ENCODE measurements at places on chromosomes 3 and 15.
A peak's percentile ranks its signal among the peaks of the same experiment; 100 is the strongest.

DNA sequence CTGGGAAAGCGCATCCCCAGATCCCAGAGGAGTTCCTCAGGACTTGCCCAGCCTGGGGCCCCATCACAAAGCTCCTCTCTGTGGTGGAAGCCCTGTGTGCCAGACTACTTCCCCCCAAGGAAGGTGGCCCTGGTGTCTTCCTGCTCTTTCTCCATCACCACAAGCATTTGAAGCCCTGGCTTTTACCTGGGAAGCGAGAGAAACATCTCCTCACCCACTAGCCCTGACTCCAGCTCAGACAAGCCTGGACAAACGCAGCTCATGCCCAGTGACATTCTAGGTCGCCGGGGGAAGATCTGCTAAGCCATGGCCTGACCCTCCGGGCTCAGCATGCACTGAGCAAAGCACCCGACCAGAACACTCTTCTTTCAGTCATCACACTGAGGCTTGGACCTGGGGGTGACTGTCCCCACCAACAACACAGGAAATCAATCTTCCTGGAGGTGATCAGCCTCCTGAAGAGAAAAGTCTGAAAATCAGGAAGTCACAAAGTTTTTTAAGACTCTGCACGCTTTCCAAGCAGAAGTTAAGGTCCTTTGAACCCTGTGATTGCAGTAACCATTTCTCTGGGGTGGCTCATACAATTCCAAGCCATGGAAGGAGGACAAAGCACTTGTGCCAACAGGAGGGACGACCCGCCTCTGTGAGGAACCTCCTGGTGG is 40.8 kb downstream of the KLHL25 start:
- no peak for DNase-seq

GRCh38 chr3:85090495-85090894 is 131.7 kb downstream of the CADM2 start:
- peak; percentile 5 for DNase-seq

DNA sequence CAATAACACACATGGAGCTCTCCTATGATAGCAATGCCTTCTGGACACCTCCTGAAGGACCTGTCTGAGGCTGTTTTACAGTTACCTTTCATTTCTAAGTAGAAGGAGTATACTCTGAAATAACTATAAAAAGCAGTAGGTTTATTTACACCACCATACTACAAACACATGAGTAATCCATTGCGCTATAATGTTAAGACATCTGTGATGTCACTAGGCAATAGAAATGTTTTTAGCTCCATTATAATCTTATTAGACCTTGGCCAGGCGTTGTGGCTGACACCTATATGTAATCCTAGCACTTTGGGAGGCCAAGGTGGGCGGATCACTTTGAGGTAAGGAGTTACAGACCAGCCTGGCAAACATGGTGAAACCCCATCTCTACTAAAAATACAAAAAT is 24.7 kb downstream of the PXK start:
- DNase-seq: no peak

- DNase-seq: no peak
Observed at GRCh38 chr3:172065527-172065926, 26.1 kb downstream of the FNDC3B start.

GRCh38 chr3:62562596-62562995 is 189.2 kb upstream of the FEZF2 start:
- no peak for DNase-seq

DNA sequence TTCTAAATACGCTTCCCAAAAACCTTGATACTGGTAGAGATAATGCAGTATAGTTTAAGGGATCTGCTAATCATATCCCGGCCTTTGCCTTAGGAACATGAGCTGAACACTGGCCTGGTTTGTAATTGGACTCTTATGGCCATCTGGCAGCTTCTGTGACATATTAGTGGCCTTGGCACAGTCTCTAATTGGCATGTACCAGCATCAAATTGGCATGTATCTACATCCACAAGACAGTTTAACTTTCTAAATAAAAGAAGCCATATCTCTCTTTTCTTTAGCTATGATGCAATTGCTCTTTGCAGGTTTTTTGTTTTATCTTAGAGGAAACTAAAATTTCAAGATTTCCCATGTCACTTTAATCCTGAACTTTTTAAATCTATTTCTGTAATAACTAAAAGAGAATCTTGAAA is 44.6 kb upstream of the FILIP1L start:
- no peak for DNase-seq

DNA sequence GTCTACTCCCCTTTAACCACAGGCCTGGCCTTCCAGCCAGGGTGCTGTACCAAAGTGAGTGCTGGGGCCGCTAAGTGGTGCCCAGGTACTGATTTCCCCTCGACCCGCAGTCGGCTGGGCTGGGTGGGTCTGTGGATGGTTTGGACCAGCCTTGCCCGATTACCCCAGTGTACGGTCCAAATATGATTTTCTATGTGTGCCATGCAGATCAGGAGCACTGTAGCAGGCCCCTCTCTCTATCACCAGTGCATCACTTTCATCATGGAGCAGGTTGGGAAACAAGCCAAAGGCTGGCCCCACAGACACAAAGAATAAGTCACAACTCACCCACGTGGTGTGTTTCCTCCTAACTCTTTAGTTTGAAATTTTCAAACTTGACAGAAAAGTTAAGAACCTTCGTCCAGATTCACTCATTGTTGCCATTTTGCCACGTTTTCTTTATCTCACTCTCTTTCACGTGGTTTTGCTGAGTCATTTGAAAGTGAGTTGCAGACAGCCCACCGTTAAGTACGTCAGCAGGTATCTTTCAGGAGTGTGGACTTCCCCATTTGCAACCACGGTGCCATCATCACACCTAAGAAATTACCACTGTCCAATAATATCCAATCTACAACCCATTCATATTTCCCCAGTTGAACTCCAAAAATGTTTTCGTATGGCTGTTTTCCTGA is 37.0 kb downstream of the ZNF710 start:
- no peak for DNase-seq

GRCh38 chr3:161267646-161268045 is 46.5 kb downstream of the NMD3 start:
- no peak for DNase-seq

DNA sequence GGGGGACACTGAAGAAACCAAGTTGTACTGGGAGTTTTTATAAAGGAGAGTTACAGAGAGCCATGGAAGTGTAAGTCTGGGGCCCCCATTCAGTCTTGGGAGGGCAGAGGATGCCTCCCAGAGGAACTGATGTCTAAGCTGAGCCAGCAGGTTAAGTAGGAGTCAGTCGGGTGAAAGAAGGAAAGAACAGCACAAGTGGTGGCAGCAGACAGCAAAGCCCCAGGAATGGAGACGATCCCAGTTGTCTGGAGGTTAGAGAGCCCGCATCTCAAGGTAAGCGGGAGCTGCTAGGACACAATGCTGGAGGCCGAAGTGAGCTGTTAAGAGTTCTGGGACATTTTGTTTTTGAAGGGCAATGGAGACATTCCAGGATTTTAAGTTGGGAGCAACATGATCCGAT is 88.8 kb downstream of the TAMM41 start:
- DNase-seq: no peak

GRCh38 chr15:85475317-85475701 is 94.9 kb downstream of the AKAP13 start:
- DNase-seq: no peak

DNA sequence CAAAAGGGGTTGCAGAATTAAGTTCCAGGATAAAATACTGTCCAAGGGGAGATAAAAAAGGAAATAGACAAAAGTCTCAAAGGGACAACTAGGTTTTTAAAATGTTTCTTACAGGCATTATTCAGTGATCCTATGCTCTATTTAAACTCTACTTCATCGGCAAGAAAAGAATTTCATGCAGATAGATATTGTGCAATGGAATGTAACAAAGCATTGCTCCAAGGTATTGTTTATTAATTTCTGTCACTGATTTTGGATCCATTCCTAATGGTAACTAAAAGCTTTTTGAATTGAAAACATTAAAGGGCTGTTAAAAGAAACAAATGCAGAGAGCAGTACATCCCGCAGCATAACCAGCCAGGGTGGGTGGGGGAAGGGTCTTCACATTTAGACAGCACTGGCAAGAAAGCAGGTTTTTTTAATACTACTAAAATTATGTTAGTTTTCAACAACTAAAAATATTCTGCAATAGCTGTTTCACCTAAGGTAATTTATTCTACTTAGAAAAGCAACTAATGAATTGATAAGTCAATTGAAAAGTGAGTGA is 82.9 kb downstream of the THBS1 start:
- DNase-seq: no peak

- DNase-seq: peak; percentile 66
Observed at GRCh38 chr15:34795267-34796081, at the start of gene ACTC1. Gene ACTC1, minus strand, starts transcription at chr15:34795549. Its CDS starts 741 bp downstream, at chr15:34794808.

DNA sequence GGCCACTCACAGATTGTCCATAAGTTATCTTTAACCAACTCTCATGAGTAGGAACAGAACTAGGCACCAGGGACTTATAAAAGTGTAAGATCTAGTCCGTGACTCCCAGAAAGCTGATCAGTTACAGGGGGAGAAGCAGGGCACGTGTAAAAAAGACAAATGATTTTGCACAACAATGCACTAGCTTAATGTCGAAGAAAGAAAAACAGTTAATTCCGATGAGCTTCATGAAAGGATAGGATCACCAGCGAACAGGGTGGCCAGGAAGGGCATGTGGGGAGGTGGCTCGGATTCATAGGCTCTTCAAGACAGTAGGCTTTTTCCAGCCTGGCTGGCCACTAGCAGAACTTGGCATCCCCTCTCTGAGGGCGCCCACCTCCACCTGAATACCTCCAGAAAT is 90.0 kb downstream of the IL5RA start:
- no peak for DNase-seq

DNA sequence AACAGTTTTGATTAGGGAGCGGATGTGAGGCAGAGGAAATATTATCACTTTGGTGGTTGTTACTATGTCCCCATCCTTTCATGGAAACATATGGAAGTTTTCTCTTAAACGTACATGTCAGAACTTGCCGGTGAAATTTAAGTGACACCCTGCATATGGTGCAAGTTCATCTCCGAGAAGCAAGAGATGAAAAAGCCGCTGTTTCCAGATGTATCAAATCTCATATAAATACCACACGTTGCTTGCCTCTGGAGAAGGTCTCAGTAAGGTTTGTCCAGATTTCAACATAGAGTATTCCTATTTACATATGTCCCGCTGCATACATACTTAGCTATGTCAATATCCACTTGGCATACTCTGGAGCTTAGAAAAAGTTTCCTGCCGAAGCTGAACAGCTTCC is 172.2 kb upstream of the ICE2 start:
- no peak for DNase-seq

- DNase-seq: no peak
Observed at GRCh38 chr15:90402223-90402622, 14.2 kb downstream of the IQGAP1 start.

DNA sequence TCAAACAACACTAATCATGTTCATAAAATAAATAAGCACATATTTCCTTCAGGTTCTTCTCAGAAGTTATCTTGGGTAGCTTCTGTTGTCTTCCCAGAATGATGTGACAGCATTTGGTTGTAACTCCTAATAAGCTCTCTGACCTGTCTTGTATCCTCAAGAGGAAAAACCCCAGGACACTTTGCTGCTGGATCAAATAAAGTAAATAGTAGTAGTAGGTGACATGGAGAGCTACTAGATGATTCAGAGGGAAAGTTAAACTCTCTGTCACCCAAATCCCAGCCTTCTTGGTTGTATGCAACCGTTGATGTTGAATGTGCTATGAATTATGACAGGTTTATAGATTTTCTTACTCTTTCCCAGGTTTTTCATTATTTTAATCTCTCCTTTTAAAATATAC is 143.0 kb downstream of the ARPP21 start:
- no peak for DNase-seq

GRCh38 chr3:66236281-66236680 is 15.5 kb downstream of the SLC25A26 start:
- DNase-seq: no peak

- DNase-seq: no peak
Observed at GRCh38 chr3:106172780-106173179, 304.0 kb upstream of the CBLB start.

- DNase-seq: no peak
Observed at GRCh38 chr3:50708620-50709019, 33.9 kb downstream of the DOCK3 start.

DNA sequence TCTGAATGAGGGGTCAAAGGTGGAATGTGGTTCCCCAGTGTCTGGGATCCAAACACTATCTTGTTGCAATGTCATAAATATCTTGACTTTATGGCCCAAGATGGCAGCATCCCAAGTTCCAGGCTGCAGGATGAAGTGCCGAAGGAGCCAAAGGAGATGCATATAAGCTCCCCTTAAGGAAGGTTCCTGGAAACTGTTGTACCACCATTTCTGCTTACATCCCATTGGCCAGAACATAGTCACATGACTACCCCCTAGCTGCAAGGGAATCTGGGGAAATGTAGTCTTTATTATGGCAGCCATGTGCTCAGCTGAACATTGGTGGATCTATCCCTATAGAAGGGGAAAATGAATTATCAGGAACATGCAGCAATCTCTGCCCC is 54.3 kb downstream of the BDH1 start:
- DNase-seq: no peak

DNA sequence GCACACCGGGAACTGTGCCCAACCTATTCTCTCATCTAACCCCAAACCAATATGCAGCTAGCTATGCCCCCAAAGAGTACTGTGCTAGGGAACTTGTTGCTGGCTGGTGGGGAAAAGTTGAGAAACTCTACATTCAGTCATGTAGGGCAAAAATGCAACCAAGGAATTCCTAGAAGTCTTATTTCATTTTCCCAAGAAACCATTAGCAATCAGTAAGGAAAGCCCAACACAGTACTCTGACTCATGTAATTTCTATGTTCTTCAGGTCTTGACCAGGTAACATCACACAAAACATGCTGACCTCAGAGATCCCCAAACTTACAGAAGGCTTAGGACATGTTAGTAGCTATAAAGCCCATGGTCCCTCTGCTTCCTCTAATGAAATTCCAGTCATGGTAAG is 52.1 kb downstream of the TASOR start:
- DNase-seq: no peak

DNA sequence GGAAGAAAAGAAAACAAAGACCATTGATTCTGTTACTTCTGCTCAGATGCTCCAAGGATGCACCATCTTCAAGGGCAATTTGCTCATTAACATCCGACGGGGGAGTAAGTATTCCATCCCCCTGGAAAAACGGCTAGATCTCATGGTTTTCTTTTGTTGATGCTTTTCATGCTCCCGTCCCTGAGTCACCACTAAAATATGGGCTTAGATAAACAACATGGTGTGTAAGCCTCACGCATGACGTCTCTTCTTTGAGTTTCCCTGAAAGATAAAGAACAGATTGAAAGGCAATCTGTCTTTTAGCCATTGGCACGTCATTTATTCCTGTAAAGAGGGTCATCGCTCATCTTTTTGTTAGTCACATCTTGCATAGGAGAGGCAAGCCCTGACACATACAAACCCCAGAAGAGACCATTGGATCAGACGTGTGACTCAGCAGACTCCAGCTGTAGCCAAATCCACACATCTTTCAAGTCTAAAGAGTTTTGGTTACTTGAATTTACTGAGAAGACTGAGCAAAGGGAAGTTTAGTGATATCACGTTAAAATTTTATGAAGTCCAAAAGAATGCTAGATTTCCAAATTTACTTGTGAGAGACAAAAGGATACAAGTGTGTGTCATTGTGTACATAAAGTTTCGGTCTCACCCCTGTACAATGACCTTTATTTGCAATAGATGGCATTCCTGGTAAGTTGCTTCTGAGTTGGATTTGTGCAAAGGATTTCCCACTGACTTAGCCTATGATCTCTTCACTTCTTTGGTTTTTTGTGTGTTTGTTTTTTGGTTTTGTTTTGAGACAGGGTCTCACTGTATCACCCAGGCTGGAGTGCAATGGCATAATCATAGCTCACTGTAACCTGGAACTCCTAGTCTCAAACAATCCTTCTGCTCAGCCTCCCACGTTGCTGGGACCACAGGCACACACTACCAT is 110.5 kb downstream of the PGPEP1L start:
- DNase-seq: no peak

Data from endothelial cell (in vitro differentiated cells).